Inflammatory macrophage (primary cell): ENCODE measurements at places on chromosomes 7 and 10.

GRCh38 chr7:70520611-70521010, 611.3 kb upstream of the GALNT17 start:
- DNase-seq: no peak

GRCh38 chr7:101747879-101748345, 69.5 kb upstream of the CUX1 start:
- no peak for DNase-seq

DNA sequence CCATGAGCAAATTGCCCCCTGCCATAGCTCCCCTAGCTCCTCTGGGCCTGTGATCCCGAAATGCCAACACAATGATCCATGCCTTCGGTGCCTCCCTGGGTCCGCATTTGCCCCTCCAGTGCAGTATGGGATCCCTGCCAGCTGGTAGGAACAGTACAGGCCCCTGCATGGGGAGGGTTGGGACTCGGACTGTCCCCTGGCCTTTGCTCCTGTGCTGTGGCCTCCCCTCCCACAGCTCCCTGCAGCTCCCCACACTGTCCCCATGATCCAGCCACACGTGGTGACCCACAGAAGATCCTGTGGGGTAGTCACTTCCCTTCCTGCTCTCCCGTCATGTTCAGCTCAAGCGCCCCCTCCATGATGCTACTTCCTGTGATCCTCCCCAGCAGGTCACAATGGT, 140.3 kb downstream of the MAPK8 start:
- peak; percentile 91 for DNase-seq

DNA sequence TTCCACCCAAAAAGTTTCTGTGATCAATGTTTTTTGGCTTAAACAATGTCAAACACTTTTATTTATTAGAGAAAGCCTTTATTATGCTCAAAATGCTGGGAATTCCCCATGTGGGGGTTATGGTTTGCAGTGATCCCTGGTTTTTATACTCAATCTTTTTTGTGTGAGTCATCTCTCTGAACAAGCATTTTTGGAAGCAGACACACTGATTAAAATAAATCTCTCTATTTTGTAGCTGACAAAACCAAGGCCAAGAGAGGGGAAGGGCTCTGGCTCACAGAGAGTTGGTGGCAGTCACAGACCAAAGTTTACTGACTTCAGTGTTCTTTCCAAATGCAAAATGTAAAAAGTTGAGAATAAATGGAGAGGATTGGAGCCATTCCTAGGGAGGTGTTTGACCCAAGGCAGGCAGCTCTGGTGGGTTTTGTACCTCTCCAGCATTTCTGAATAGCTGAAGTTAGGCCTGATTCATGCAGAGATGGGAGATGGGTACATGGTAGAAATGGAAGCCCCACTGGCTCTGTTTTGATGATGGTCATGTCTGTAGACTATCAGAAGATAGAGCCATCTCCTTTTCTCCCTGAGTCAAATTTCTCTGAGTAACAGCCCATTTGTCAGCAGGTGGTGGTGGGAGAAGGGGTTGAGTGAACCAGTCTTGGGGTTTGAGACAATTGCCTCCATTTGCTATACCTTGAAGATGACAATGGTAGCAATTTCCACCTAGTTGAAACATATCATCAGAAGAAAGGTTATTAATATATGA, 45.4 kb upstream of the NAMPT start:
- DNase-seq: no peak

GRCh38 chr7:26987338-26987737, 108.5 kb downstream of the HOXA1 start:
- no peak for DNase-seq

DNA sequence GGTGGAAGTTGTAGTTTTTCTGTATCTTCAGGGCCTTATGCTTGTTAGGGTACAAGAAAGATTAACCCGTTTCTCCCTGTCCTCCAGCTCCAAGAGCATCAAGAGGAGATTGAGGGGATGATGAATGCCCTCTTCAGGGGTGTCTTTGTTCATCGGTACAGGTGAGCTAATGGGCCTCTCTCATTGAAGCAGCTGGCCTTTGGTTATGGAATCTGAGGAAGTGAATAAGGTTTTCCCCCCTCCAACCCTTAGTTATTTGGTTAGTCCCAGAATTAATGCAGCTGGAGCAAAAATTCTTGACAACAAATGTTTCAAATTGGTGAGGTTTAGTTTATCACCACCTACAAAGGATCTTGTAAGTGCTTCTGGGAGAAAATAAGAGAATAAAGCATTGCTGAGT, 17.5 kb downstream of the STAG3 start:
- DNase-seq: no peak
